ENCODE measurements at places on chromosomes 4 and X. TPM values are rescaled to one million over a fixed set of nuclear protein-coding genes. Genes with fewer than 3 reads are reported as not detected.

Gene HTT
- 5.1 TPM for polyA plus RNA-seq

- no peak overlapping the region for H3K27ac ChIP-seq
- DNase-seq: no peak
- no peak overlapping the region for H3K4me3 ChIP-seq
- H3K27me3 ChIP-seq: no peaks in the 10 kb centered on the region
These were observed 57.7 kb downstream of the ARHGAP10 start for GRCh38 chr4:147789596-147789995.

Gene MOSPD2
- polyA plus RNA-seq: 7.8 TPM

GRCh38 chrX:39830414-39830813 lies 267.3 kb downstream of the BCOR start:
- no peak overlapping the region for H3K27ac ChIP-seq
- H3K4me1 ChIP-seq: no peaks in the 10 kb centered on the region
- DNase-seq: peak; percentile 4
- H3K4me3 ChIP-seq: no peak overlapping the region

Gene GPR173
- polyA plus RNA-seq: 1.6 TPM

All from aorta (tissue), 5 donors.